Calu3 (cell line): ENCODE measurements at places on chromosomes 1 and 21. TPM values are rescaled to one million over a fixed set of nuclear protein-coding genes. Genes with fewer than 3 reads are reported as not detected.

PLEKHA6 gene
- 94.9 and 101 TPM in 2 replicates for total RNA-seq

CLIC6 gene
- total RNA-seq, result 0.24 and 0.42 TPM in 2 replicates

OLIG2 gene
- total RNA-seq, result not detected in 2 replicates

VAV3 gene
- total RNA-seq, result 33.3 and 38.2 TPM in 2 replicates

HES2 gene
- total RNA-seq, result not detected in 2 replicates

LIPI gene
- not detected in 2 replicates for total RNA-seq

DNA sequence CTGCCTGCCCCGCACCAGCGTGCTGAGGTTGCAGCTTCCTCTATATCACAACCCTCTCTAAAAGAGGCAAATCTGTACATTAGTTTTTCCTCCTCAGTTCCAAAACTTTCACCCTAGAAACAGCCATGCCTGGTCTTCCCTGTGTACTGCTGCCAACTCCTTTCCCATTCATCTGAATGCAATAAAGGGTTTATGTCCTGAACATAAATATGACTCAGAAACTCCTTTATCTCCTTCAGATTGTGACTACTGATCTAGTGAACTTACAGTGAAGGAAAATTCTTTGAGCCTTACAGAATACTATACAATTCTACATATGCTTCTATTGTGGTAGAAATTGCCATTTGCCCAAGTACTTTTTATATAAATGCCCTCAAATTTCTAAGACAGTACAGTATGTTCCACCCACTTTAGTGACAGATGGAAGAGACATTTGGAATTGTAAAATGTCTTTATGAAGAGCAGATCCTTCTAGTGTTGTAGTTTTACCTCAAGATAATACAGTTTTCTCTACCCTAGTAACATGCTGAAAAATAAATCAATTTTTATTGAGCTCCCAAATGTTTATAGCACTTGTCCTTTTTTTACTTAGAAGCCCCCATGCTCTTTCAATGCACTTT lies 345.1 kb upstream of the SNX7 start:
- DNase-seq, result no peak

- no peak for DNase-seq
Observed at GRCh38 chr21:25772686-25773085, 37.9 kb downstream of the GABPA start.

DNA sequence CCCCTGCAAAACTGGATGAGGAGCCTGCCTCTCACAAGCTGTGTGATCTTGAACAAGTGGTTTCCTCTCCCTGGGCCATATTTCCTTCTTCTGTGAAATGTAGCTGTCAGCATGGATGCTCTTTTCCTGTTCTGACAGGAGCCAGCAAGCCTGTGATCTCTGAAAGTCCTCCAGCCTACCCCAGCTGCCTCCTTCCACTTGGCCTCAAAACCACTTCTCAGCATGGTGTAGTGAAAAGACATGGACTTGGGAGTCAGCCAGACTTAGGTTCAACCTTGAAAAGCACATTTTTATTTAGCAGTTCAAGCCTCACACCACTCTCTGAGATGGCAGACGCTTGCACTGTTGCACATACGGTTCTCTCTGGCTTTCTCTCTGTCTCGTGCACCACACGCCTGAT lies 292.9 kb upstream of the DUSP10 start:
- DNase-seq, result no peak

DNA sequence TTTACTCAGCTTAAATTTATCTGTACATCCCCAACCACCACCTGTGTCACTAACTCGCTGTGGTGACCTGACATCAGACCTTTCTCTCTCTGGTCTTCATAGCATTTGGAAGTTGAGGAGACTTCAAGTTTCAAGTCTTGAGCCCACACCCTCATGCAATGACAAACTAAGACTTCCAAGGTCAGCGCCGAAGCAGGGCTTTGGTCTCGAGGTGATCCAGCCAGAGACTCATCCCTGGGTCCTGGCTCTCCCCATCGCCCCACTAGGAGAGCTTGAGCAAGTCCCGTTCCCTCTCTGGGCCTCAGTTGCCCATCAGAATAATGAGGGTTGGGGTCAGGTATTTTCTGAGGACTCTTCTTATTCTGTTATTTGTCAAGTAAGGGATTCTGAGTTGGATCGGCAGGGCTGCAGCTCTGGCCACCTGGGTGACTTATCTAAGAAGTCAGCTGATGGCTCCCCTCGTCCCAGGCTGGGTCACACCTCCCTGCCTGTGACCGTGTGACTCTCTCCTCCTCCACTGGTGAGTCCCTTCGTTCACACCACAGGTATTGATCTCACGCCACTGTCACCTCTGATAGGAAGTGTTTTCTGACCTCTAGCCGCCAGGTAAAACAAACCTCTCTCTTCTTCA lies 143.7 kb upstream of the RUNX3 start:
- no peak for DNase-seq

DNA sequence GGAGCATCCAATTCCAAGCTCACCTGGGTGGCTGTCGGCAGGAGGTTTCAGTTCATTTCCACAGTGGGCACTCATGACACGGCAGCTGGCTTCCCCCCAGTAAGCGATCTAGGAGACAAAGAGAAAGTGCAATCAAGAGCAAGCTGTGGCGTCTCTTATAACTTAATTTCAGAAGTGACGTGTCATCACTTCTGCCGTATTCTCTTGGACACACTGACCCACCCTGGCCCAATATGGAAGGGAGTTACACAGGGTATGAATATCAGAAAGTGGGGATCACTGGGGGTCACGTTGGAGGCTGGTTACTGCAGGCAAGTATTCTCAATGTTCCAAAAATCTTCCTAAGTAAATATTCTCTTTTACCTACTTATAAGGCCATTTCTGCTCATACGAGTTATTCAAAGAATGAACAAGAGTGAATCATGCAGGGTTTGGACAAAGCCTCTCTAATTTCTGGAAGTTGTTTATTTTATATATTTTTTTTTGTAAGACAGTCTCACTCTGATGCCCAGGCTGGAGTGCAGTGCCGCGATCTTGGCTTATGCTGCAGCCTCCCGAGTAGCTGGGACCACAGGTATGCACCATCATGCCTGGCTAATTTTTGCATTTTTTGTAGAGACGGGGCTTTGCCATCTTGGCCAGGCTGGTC lies 46.5 kb upstream of the GREM2 start:
- no peak for DNase-seq

DNA sequence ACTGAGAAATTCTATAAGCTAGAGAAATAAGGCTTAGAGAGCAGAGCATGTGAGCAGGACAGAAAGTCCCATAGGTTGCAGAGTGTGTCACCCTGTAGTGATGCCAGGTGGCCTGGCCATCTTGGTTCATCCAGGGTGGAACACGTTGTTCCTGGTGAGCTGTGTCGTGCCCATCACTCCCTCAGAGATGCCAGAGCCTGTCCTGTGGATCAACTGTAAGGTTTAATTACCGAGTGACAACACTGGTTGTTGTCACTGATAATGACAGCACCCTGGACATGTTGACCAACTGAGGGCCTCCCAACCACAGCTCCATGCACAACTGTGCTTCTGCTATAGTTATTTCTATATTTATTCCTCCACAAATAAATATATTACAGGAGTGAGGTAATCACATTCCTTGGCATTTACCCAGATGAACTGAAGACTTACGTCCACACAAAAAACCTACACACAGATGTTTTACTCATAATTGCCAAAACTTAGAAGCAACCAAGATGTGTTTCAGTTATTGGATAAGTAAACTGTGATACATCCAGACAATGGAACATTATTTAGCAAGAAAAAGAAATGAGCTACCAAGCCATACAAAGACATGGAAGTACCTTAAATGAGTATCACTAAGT lies 6.2 kb downstream of the C1orf198 start:
- DNase-seq, result no peak

DNA sequence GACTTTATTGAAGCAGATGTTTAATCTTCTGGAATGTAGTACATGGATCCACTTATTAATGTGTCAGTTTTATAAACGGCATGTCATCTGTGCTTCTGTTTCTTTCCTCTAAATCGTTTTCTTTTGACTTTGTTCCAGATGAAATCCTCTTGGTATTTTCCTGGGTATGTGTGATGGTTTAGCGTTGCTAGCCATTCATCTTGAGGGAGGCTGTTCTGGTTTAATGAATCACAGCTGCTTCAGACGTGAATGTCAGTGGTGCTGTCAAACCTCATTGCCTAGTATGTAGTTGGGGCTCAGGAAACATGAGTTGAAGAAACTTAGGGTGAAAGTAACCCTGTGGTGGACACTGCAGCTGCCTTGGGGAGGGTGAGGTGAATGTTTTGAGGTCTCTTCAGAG lies 33.2 kb downstream of the KCNK1 start:
- DNase-seq, result no peak
